CD4-positive, alpha-beta T cell treated with Interleukin-17A for 1 hour (primary cell): ENCODE measurements at places on chromosomes 16 and 17.

GRCh38 chr17:65545705-65546523, 15.5 kb downstream of the AXIN2 start:
- DNase-seq: no peak

DNA sequence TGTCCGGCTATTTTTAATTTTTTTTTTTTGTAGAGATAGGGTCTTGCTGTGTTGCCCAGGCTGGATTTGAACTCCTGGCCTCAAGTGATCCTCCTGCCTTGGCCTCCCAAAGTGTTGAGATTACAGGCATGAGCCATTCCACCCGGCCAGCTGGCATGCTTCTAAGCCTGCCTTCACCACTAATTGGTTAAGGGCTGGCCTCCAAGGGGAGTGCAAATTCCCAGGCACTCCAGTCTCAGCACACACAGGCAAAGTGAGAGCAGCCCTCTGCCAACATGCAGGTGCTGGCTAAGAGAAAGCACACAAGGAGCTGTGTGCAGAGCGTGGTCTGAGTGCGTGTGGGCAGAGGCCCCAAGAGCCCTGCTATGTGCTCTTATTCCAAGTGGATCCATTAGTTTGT, 149.8 kb upstream of the HS3ST2 start:
- no peak for DNase-seq

DNA sequence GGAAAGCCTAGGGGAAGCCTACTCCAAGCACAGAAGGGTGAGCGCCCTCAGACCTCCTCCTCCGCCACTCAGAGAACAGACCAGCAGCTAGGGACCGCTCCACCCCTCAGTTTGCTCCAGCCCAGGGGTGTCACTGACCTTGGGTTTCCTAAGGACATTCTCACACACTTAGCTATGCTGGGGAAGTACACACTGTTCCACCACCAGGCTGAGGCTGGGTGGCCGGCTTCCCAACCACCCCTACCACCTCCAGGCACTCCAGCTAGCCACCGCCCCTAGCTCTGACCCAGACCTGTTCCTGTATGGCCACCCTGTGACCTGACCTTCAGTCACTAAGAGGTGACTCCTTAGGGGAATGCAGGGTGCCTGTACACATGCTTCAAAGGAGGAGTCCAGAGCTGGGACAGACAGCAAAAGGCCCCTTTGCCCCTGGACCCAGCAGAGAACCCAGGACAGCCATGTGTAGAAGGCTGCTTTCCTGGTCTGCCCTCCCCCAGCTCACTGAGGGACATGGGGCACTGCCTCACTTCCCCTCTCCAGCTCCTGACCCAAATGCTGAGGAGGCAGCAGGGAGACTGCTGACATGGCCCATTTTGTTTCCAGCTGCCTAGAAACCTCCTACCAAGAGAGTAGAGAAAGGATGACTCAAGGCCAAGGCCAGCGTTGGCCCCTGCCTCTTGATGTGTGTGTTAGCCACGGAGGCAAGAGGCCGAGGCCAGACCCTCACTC, 6.7 kb downstream of the HSPB9 start:
- DNase-seq: no peak

GRCh38 chr17:82323514-82324234, 6.3 kb upstream of the CD7 start:
- DNase-seq: no peak

- DNase-seq: no peak
These were observed 38.4 kb downstream of the PTRH2 start for GRCh38 chr17:59668816-59669215.

DNA sequence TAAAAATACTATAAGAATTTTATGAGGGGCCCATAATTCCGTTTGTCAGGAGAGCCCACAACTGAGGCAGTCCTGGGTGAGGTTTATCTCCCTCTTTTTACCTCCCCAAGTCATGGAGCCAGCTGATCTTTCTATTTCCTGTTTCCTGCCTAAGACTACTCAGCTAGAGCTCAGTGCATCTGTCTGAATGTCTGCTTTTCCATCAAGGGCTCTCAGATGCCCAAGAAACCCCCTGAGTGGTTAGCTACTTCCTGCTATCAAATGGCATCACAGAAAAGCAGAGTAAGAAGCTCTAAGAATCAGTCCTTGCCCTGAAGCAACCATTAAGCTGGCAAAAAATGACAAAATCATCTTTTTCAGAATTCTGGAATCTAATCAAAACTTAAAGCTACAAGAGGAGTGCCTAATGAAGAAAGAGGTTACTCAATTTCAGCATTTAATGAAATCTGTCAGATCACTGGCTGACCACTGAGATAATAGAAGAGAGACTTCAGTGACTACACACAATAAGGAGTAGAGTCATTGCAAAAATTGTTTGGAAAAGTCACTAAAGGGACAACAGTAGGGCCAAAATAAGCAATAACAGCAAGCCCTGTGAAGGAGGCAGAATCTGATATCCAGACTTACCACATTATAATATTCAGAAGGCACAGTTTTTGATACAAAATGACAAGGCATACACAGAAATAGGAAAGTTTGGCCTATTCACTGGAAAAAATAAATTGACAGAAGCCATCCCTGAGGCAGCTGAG, 150.1 kb downstream of the CYB561 start:
- no peak for DNase-seq

GRCh38 chr17:82397449-82398335, 20.5 kb upstream of the HEXD start:
- no peak for DNase-seq

- DNase-seq: no peak
These were observed 4.5 kb upstream of the KATNB1 start for GRCh38 chr16:57730771-57731730.

DNA sequence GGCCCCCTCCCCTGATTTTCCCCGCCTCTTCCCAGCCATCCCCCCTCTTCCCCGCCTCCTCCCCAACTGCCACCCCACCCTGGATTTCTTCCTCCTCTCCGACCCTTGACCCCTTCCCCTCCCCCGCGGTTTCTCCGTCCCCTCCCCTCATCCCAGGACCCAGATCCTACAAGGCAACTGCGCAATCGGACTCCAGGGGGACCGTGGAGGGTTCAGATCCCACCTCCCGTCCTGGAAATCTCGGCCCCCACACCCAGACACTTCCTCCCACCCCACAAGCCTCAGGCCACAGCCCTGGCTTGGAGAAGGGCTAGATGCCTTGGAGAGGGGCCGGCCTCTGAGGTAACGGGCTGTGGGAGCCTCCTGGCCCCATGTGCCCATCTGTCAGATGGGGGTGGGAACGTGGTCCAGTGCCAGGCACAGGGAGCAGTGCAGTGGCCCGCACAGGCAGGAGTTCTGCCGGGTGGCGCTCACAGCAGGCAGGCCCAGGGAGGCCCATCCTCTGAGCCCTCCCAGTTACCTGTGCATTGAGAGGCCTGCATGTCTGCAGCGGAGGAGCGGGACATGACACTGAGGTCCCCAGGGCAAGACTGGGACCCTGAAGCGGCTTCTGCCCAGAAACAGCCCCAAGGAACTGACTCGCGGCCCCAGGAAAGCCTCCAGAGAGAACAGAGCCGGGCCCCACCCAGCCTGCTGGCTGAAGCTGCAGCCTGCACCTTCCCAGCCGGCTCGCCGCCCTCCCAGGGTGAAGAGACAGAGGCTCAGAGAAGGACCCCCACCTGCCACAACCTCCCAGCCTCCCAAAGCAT, 16.7 kb downstream of the ZNF423 start:
- no peak for DNase-seq

DNA sequence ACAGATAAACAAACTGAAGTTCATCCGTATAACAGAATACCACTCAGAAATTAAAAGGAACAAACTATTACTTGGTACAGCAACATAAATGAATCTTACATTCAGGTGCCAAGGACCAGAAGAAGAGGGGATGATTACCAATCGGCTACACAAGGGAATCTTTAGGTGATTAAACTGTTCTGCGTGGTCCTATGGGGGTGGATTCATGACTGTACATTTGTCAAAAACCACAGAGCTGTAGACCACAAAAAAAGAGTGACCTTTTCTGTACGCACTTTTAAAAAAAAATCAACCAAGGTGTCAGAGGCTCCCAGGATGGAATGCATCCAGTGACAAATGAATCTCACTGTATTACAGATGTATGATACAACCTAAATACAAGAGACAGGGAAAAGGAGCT, 110.8 kb downstream of the CDYL2 start:
- no peak for DNase-seq

DNA sequence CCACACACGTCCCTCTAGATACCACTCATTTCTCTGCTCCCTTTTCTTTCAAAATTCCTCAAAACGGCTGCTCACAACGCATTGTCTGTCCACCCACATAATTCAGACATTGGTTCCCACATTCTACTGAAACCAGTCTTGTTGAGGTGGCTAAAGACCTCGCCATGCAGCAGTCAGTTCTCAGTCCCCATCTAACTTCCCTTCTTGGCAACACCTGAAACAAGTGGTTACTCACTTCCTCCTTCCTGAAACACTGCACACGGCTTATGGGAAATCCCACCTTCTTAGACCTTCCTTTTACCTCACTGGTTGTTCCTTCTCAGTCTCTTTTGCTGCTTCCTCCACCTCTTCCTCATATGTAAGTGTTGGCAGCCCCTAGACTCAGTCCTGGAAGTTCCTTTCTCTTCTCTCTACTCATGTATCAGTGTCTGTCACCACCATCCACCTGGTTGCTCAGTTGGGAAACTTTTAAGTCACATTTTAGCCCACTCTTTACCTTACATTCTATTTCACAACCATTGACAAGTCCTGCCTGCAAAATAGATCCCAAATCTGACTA, 277.1 kb downstream of the CEP112 start:
- no peak for DNase-seq
